GM23248 (cell line): ENCODE measurements at places on chromosomes 7 and 10.

- peak; percentile 81 for DNase-seq
Observed at GRCh38 chr7:75943864-75944263, 28.9 kb downstream of the POR start.

DNA sequence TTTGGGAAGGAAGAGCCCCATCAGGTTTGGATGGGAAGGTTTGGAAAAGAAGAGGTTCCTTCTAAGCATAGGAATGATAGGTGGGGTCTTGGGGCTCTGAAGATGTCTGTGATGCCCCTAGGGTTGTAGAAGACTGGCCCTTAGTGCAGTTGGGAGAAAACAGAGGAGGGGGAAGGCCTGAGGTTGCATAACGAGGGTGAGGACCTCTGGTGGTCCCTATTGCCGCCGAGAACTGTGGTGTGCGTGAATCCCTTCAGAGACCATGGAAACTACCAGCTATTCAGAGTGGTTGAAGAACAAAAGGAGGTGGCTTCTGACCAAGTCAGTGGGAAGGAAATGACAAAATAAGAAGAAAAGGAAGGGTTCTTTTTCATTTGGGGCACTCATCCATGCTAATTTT is 3.1 kb upstream of the PKD2L1 start:
- DNase-seq, result no peak

DNA sequence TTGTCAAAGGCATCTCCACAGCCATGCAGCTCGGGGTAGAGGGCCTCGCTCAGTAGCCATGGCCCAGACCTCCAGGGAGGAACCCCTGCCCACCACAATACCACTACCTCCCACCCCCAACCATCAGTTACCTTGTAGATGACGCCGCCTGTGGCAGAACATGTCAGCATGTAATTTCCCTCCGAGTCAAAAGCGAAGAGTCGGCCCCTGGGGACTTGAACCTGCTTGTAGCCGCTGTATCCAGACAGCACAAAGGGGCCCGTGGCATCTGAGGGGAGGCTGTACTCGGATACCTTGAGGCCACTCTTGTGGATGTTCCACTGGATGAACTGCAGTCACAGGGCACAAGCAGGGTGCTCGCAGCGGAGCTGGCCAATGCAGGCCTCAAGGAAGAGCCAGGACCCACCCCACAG is 16.3 kb upstream of the CYREN start:
- no peak for DNase-seq

DNA sequence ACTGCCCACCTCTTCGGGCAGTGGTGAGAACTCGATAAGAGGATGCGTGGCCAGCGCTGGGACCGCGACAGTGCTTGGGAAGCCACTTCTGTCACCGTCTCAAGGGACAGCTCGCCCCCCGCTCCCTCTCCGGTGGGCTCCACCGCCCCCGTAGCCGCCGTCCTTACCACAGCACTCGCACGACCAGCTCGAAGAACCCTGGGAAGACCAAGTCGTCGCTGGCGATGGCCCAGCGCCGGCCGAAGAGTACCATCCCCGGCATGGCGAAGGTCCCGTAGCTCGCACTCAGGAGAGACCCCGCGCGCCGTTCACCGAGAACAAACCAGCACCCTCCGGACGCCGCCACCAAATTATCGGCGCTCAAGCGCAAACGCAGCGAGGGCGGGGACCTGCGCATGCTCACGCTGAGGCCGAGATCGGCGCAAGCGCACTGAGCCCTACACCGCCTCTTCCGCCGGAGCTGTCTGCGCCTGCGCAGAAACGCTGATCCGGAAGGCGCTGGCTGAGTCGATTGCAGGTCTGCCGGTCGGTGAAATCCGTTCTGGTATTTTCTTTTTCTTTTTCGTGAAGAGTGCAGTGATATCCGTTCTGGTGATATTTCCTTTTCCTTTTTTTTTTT is at the start of gene DAGLB:
TSS of gene DAGLB (minus strand) at position 374 of the 619 bp plus-strand sequence. CDS start at position 262, 112 bp downstream.
- peak; percentile 98 for DNase-seq
